Central memory CD4-positive, alpha-beta T cell (primary cell): ENCODE measurements at places on chromosomes 3 and 15.

DNA sequence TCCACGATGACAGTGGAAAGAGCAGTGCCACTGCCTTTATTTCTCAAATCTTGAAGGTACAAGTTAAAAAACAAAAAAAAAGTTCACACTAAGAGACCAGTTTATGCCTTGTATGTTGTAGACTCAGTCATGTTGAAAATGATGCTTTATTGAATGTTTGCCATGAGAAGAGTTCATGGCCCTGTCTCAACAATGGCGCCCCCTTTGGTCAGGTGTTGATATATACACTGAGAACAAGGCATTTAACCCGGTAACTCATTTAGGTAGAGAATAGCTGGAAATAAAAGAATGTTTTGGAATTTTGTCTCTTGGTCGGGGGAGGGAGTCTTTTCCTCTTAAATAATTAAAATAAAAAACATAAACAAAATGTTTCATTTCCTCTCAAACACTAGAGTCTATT is 145.6 kb upstream of the SLC2A2 start:
- DNase-seq = no peak

DNA sequence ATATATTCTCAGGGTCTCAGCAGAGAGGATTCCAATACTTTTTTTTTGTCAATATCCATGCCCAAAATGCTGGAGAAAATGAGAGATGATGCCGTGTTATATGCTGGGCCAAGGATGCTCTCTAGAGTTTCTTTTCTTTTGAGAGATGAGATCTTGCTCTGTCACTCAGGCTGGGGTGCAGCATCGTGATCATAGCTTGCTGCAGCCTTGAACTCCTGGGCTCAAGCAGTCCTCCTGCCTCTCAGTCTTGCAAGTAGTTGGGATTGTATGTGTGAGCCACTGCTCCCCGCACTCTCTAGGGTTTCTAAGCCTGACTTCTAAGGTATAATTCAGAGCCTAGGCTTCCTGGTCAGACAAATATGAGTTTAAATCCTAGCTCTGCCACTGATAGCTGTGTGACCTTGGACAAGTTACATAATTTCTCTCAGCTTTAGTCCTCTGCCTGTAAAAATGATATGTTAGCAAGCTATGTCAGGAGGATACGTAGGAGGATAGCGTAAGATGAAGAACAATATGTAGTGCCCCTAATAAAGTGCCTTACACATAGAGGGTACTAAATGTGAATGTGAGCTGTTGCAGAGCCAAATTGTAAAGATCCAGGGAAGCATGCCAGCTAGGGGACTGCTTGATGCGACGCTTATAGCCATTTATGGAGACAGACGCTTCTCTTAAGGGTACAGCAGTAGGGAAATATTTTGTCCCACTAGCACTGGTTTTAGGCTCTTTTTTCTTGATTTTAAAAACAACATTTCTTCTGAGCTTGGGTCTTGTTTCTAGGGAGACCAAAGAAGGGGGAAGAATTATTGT is 7.4 kb downstream of the STARD9 start:
- DNase-seq = no peak

DNA sequence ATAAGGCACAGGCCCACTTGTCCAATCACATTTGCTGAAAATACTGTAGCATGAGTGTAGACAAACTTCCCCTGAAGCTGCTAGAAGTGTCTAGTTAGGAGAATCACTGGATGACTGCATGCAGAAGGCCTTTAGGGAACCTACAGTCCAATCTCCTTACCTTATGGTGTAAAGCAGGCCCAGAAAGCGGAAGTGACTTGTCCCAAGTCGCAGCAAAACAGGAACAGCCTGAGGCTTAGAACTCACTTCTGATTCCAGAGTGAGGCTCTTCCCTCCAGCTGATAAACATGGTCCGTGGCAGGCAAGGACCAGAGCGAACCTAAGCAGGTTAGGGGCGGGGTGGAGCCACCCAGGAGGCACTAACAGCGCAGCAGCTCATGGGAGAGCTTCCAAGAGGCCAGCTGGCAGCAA is 2.5 kb downstream of the GRAMD2A start:
- DNase-seq = no peak

GRCh38 chr3:58603606-58604005 is 26.4 kb upstream of the FAM107A start:
- DNase-seq = no peak

DNA sequence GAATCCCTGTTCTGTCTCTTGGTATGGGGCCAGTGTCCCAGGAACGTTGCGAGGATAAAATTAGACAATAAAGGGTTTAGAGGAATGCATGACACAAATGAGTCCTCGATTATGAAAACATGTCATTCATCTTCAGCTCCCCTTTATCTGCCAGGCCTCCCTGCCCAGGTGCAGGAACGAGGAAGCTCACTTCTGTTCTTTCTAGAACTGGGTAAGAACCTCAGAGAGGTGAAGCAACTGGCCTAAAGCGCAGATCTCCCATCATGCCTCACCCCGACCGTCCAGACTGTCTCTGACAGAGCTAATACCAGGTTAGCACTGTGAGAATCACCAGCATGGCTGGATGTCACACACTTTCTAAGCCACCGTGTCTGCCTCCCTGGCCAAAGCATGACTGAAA is 1.5 kb upstream of the ITIH1 start:
- no peak for DNase-seq

GRCh38 chr3:39133093-39133490 is 20.3 kb downstream of the CSRNP1 start:
- no peak for DNase-seq

DNA sequence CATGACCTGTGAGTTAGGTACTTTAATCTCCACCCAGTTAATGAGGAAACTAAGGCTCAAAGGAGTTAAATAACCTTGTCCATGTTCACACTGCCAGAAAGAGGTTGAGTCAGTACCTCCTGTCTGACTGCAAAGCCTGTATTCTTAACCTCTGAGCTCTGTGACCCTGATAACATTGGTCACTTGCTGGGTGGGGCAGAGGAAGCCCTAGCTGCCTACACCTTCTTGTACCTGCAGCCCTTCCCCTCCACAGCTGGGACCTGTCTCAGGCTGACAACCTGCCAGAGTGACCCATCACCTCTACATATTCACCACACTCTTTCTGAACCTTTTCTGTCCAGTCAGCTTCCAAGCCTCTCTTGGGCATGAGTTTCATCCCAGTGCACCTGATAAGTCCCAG is 106.1 kb upstream of the HES1 start:
- no peak for DNase-seq

- DNase-seq = no peak
These were observed 730 bp upstream of the ZNF710 start for GRCh38 chr15:90000186-90001001.

DNA sequence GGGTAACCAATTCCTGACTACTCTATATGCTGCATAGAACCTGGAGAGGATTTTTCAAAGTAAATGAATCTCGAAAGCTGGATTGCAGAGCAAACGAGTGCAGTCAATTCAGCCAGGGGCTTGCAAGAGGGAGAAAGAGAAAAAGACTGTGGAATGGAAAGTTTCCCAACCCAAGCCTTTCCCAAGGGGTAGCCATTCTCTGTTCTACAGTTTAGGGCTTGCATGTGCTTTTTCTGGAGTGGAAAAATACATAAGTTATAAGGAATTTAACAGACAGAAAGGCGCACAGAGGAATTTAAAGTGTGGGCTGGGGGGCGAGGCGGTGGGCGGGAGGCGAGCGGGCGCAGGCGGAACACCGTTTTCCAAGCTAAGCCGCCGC is 511 bp upstream of the RARB start:
- DNase-seq = no peak

- DNase-seq = no peak
These were observed 111.5 kb downstream of the RSRC1 start for GRCh38 chr3:158221426-158221825.

GRCh38 chr15:60720086-60720485 is 241.1 kb upstream of the ICE2 start:
- DNase-seq = peak; percentile 44

DNA sequence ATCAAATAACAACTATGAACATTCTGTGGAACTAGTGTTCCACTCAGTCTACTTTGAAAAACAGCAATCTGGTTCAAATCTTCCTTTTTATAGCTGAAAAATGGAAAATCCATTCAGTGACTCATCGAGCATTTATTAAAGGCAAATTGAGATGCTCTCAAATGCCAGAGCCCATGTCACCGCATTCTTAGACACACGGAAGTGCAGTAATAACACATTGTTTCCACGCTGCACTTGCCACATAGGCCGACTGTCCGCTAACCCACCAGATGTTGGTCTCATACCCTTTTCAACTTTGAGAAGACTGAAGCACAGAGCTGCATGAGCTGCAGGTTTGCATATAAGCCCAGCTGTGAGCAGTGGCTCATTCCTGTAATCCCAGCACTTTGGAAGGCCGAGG is 95.9 kb downstream of the TMEM266 start:
- DNase-seq = no peak

DNA sequence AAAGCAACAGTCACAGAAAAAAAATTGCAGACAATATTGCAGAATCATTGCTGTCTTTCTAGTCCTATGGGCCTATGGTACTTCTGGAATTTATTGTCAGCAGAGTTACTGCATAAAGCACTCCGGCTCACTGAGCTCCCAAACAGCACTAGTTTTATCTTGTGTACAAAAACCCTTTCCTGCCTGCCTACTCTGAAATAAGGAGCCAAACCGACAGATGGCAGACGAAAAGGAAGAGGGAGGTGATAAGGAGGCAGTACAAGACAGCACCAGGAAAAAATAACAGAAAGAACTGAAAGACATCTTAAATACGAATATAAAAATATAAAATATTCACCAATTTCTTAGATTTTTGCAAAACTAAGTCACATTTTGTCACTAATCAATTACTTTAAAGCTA is 15.6 kb downstream of the HERC1 start:
- DNase-seq = no peak

- no peak for DNase-seq
These were observed 152.8 kb downstream of the DNAJB8 start for GRCh38 chr3:128313935-128314334.

- no peak for DNase-seq
These were observed 272.7 kb downstream of the MECOM start for GRCh38 chr3:169390741-169391305.

DNA sequence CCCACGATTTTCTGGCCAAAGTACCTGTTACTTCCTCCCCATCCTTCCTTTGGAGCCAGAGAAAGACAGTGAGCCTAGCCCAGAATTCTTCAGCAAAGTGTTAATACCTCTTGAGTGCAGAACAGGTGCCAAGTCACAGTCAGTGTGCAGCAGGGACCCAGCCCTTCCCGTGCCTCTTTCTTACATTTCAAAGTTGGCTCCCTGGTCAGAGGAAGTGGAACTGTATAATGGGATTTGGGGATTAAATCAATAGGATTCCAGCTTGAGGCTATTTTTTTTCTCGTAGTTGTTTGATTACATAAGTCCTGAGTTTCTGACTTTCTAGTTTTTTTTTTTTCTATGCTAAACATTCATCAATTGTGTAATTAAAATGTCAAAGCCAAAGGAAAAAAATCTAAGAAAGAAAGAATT is 52.6 kb upstream of the ABHD10 start:
- no peak for DNase-seq

DNA sequence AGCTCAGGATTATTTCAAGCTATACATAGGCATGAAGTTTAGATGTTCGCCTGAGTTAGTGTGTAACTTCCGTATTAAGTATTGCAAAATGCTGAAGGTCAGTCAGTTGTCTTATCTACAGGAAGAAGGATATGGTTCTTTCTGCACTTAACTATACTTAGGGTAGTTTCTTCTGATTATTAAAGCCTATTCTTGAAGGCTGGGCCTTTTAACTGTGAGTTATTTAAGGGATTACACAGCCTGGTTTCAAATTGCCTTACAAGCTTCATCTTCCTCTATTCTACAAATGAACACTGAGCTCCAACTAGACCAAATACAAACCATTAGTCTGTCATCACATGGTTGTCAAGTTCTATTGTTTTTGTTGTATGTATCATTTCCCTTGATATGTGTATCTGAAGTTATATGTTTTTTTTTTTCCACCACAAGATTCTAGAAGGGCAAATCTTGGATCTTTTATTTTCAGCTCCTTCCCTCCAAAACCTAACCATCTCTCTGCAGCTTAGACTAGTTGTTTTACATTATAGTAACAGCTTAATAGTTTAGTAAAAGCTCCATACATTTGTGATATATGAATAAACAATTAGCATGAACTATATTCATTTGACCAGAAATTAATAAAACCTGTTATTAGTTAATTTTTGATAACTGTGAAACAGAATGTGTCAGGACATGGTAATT is 272.9 kb upstream of the KCNMB2 start:
- no peak for DNase-seq

DNA sequence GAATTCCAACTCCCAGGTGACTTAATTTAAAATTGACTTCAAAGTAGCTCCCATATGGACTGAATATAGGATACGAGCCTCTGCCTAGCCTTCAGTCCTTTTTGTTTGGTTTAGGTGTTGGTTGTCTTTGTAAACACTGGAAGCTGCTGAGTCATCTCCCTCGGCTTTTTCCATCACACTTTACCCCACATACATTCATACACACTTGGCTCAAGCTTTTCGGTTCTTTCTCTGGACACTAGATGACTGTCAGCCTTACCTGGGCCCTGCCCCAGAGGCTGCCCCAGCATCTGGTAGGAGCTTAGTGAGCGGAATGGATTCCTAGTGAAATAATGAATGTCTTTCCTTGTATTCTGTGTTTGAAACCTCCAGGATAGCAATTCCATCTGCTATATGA is 201.5 kb upstream of the IL12A start:
- no peak for DNase-seq

GRCh38 chr15:70910958-70911357 is 18.3 kb downstream of the LRRC49 start:
- DNase-seq = no peak

DNA sequence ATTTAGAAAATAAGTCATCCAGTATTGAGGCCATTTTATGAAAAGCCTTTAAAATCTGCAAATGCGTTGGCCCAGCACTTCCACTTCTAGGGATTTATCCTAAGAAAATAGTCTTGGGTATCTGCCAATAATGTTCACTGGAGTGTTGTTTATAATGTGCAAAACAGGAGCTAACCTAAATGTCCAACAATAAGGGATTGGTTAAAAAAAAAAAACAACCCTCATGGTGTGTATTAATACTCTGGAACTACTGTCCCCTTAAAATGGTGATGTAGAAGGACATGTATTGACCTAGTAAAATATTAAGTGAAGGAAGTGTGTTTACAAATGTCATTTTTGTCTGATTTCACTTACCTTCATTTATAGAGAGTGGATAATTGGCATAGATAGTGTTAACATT is 58.0 kb downstream of the IGF1R start:
- DNase-seq = no peak

DNA sequence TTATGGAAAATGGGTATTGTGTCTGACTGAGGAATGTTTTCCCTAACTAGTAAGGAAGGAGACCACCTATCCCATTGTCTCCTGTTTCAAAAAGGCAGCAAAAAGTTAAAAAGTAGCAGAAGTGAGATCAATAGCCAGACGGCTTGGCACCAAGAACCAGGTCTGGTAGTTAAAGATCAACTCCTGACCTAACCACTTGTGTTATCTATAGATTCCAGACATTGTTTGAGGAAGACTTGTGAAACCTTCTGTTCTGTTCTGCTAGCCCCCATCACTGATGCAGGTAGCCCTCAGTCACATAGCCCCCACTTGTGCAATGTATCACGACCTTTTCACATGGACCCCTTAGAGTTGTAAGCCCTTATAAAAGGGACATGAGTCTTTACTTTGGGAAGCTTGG is 46.3 kb upstream of the C2CD4B start:
- no peak for DNase-seq
